ENCODE measurements at places on chromosomes 2 and 18. TPM values are rescaled to one million over a fixed set of nuclear protein-coding genes. Genes with fewer than 3 reads are reported as not detected.

Gene CRACDL
- total RNA-seq, result 6.0 TPM

Gene ALK
- 0.30 TPM for total RNA-seq

Gene FECH
- 21.9 TPM for total RNA-seq

Gene MAPK4
- 1.7 TPM for total RNA-seq

Gene INHA
- total RNA-seq, result 0.51 TPM

Gene FZD7
- total RNA-seq, result 24.3 TPM

Gene GKN1
- total RNA-seq, result not detected

Gene ANKRD62
- not detected for total RNA-seq

Gene ITGB1BP1
- total RNA-seq, result 112 TPM

Gene NEU4
- total RNA-seq, result 0.26 TPM

Gene CXCR2
- 3.1 TPM for total RNA-seq

Gene CD28
- 11.0 TPM for total RNA-seq

Gene C2orf80
- total RNA-seq, result not detected

Gene ITGAV
- total RNA-seq, result 146 TPM

Gene BOD1L2
- total RNA-seq, result not detected

Gene KHK
- 5.1 TPM for total RNA-seq

Measured in aorta (tissue), 5 donors.